ENCODE measurements at places on chromosomes 2 and 18.

- DNase-seq, result no peak
These were observed 244.9 kb downstream of the ETAA1 start for GRCh38 chr2:67642046-67642382.

DNA sequence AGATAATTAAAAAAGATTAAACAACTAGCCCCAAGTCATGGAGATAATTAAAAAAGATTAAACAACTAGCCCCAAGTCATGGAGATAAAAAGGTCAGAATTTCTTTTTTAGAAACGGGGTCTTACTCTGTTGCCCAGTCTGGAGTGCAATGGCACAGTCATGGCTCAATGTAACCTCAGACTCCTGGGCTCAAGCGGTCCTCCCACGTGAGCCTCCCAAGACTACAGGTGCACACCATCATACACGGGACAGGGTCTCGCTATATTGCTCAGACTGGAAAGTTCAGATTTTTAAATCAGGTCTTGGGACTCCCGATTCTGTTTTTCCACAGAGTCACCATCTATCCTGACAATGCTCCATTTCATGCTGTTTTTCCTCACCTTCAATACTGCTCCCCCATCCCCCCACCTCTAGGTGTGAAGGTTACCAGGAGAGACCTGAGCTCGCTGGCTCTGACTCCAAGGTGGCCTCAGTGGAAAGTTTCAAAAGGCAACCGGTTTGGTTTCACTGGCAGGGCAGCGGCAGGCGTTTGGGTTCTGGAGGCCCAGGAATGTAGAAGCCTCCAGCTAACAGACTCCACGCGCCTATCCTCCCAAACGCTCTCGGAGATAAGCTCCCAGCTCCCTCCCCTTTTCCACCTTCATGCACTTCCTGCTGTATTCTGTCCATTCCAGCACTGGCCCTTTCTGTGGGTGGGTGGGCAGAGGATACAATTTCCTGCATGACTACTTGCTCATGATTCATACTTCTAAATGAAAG, 2.9 kb upstream of the SEMA4C start:
- DNase-seq, result no peak

DNA sequence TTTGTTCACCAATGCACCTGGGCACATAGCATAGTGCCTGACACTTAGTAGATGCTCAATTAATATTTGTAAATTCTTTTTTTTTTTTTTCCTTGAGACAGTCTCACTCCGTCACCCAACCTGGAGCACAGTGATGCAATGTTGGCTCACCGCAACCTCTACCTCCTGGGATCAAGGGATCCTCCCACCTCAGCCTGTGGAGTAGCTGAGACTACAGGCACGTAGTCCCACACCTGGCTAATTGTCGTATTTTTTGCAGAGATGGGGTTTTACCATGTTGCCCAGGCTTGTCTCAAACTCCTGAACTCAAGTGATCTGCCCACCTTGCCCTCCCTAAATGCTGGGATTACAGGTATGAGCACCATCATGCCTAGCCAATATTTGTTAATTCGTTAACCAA, 23.2 kb upstream of the LPIN2 start:
- no peak for DNase-seq

DNA sequence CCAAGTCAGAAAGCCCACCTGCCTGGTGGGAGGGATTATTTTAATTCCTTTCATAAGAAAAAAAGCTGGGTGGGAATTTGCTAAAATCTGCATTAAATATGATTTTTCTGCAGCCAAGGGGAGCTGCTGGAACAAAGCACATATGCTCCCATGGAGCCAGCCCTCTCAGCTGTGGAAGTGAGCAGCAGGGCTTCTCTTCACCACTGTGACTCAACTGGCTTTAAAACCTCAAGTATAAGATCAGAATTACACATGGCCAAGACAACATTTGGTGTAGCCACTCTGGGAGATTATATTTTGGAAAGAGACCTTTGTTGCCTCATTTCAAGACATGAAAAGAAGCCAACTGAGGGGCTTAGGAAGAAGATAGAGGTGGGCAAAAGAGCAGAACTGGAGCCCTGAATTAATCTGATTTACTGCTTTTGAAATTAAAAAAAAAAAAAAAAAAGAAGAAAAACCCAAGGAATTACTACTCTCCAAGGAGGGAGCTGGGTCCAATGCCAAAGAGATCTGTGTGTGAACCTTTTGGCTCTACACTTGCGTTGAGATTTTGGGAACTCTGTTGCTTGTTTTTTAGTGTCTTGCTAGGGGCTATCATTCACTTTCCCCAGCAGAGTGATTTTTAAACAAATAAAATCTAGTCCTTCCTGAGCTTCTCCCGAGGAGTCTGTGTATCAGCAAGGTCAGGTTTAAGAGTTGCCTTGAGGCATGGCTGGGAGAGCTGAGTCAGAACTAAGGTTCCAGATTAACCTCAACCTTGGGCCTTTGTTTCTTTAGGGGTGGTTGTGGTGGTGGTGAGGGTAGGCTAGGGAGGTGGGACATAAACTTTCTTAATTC, 6.0 kb downstream of the LHCGR start:
- no peak for DNase-seq

Data from activated CD8-positive, alpha-beta memory T cell treated with anti-CD3 and anti-CD28 coated beads, Interleukin-2, amount 50 U/mL, for 48 hours (primary cell).